Activated T-cell treated with anti-CD3 and anti-CD28 coated beads for 24 hours (primary cell): ENCODE measurements at places on chromosomes 3 and 15.

GRCh38 chr3:94226078-94226477 lies 163.2 kb downstream of the NSUN3 start:
- no peak for DNase-seq

DNA sequence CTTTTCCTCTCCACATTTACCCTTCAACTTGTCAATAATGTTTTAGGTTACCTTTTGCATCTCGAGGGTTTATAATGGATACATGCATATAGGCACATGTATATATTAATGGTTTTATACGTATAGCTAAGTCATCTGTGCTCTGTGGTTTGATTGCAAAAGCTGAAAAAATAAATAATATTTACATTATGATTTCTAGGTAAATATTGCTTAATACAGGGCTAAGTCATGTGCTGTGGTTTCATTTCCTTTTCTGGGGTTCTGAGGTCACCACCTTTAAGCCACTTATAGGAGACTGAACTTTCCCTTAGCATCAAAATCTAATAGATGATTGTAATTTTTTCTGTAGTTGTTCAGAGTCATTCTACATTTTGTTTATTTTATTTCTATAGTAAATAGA lies 33.1 kb downstream of the LPP start:
- DNase-seq, result no peak

- DNase-seq, result no peak
These were observed 27.4 kb downstream of the SRGAP3 start for GRCh38 chr3:9222049-9222448.

DNA sequence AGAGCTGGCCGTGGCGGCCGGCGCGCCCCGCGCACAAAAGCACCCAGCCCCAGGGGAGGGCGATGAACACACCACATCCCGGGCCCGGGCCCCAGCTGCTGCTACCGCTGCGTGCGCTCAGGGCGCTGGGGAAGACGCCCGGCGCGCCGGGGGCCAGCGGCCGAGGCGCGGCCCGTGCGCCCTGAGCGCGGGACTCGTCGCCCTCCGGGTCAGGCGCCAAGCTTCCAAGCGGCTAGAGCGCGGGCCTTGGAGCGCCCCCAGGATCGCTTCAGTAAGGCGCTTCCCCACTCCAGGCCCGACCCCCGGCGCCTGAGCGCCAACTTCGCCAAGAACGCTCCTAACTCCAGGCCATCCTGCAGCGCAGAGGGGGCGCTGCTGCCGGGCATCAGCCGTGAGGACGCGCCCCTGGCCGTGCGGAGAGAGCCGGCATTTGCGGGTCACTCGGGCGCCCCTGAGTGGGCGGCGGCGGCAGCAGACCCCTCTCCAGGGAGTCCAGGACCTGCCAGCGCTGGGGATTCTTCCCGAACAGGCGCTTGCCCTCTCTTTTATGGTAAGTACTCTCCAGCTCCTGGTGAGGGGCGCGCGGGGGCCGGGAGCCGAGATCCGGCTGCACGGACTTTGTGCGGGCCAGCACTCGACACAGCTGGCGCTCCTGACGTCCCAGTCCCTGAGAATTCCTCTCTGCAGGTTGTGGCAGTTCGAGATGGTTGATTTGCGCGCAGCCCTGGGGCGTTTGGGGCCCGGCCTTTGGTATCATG lies 475 bp downstream of the SPSB4 start:
- no peak for DNase-seq

GRCh38 chr3:14772533-14773138 lies 46.1 kb upstream of the FGD5 start:
- no peak for DNase-seq

- DNase-seq, result peak; percentile 7
These were observed 227.8 kb upstream of the LYSMD4 start for GRCh38 chr15:99961011-99961441.

GRCh38 chr3:42780892-42781700 lies 8.0 kb upstream of the CCDC13 start:
- DNase-seq, result no peak

DNA sequence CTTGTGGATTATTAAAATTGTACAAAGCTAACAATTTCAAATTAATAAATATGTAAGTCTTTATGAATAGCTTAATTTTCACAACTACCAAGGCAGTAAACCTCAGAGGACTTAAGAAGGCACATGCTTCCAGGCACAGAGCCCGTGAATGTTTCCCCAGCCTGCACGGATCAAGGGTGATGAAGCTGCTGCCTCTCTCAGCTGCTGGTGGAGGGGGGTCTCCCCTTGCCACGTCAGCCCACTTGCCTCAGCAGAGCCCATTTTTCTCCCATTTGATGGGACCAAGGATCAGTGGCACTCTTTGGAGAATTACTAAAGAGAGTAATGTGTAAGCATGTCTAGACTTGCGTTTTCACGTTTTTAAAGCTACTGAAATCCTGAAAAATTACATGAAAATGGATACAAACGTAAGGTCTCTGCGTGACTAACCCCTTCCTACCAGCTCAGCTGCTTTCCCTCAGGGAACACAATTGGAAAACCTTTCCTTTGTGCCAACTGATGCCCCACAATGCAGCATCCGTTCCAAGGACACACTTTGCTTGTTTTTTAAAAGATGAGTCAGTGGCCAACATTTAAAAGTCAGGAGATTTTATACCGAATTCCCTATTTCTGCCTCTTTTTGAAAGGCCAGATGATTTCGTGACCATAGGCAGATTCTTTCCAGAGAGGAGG lies 494.1 kb downstream of the GABRG3 start:
- DNase-seq, result no peak

- DNase-seq, result no peak
These were observed 241.1 kb upstream of the ICE2 start for GRCh38 chr15:60720086-60720485.

DNA sequence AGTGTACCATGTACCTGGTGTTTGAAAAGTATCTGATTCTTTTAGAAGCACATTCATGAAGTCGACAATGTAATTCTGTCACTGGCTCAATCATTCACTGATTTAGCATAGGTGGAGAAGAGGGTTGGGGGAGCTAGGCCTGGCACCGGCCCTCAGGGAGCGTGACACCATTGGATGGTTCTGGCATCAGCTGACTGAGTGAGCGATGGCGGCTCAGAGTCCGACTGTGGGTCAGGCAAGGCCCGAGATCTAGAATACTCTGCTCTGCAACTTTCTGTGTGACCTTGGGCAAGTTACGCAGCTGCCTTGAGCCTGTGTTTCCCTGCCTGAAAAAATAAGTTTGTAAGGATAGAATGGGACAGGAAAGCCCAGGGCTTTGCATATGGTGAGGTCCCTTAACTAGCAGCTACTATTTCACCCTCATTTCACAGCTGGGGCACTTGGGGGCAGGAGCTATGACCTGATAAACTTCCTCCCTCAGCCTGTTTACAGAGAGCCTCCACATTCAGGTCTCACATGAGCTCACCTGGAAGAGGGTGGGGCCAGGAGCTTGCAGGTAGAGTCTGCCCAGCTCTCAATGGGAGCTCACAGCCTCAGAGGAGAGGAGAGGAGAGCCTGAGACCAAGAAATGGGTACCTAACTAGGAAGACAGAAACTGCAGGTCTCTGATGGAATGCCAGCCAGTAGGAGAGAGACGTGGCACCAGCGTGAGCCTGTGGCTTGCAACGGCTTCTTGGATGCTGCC lies 153.7 kb upstream of the TLE3 start:
- no peak for DNase-seq

DNA sequence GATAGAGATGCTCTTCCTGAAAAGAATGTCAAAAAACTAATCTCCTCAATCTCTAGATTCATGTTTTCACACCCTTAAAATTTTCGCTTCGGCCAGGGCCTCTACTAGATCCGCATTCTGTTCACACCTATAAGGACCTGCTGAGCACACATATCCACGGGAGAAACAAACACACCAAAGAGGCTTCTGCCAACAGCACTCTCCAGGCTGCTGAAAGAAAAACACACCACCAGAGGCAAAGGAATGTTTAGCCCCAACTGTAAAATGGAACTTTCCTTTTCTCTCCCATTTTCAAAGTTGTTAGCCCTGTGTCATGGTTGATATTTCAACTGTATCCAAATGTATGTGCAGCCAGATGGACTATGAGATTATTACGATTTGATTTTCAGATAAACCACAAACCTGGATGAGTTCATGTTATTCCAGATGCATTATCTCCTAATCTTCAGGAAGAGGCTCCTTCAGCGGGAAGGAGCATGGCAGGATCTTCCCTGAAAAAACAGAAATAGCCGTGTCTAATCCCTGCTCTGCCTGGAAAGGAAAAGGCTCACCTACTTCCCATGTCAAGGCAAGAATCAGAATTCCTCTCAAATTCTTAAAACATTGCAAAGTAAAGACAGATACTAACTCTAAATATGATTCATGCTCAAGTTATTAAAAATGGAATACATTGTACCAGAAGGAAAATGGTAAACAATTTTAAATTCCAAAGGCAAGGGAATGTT lies 442.7 kb upstream of the NR2F2 start:
- no peak for DNase-seq

DNA sequence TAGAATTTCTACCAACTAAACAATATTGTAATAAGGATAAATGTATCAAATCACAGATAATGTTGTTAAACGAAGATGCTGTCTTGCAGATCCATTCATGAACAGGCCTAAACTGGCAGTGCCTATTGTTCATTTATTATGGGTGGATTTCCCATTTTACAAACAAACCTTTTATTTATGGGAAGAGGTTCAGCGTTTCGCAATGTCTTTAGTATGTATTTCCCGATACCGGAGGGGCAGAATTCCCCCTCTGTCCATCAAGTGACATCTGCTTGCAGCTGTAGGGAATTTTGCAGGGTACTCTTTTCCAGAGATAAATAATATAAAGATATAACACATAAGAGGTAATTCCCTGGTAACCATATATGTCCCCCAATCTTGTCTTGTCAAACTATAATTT lies 5.7 kb downstream of the CEP19 start:
- DNase-seq, result no peak

DNA sequence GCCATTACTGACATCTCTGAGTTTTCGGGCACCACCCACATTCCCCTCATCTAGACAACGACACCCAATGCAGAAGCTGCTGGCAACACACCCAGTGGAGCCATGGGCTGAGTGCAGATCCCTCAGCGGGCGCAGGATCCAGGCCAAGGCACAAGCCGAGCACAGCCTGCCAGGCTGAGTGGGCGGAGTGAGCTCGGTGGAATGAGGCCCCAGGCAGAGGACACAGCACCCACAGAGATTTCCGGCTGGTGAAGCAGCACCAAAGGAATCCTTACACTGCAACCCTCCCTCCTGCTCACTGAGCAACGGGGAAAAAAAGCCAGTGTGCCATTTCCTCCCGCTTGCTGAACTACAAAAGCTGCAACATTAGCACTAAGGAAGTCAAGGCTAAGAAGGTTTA lies 34.3 kb downstream of the ZMAT3 start:
- DNase-seq, result peak; percentile 42
